CD4-positive, alpha-beta T cell treated with Interleukin-15 for 4 hours (primary cell): ENCODE measurements at places on chromosomes 5 and 9.

DNA sequence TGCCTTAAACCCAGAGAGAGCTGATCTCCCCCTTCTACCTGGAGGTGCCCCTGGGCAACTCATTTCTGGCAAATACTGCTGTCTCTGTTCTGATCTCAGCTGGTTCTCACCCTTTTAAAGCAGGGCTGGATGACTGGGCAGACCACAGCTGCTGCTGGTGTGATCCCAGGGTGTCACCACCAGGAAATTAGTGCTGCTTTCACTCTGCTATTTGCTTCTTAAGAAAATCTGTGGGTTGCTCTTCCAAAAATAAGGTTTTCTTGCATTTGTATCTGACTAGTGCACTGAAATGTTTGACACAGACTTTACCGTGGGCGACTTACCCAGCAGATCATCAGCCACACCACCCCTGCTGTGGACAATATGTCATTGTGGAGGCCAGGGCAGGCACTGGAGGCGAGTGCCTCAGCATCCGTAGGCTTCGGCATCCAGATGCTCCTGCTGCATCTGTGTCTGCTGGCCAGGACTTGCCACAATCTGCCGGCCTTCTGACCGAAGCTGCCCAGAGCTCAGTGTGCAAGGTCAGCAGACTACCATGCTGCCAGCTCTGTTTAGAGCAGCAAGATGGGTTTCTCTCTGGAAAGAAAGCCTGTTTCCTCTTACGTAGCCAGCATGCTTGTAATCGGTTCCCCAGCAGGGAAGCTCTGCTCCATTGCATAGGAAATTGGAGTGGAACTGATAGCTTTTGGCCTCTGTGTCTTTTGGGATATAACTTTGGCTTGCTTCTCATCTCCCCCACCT is 13.6 kb downstream of the ARHGAP26 start:
- DNase-seq = peak; percentile 69

- DNase-seq = no peak
Observed at GRCh38 chr5:44387406-44387805, 1.8 kb downstream of the FGF10 start.

DNA sequence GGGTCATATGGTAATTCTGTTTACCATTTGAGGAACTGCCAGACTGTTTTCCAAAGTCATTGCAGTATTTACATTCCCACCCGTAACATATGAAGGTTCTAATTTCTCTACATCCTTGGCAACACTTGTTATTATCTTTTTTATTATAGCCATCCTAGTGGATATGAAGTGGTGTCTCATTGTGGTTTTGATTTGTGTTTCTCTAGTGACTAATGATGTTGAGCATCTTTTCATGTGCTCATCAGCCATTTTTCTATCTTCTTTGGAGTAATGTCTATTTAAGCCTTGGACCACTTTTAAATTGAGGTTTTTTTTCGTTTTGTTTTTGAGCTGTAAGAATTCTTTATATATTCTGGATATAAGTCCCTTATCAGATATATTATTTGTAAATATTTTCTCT is 132.8 kb upstream of the RUSC2 start:
- DNase-seq = no peak

GRCh38 chr9:88635151-88635550 is 100.2 kb downstream of the NXNL2 start:
- DNase-seq = no peak

- no peak for DNase-seq
Observed at GRCh38 chr5:174556756-174557155, 167.6 kb upstream of the MSX2 start.

DNA sequence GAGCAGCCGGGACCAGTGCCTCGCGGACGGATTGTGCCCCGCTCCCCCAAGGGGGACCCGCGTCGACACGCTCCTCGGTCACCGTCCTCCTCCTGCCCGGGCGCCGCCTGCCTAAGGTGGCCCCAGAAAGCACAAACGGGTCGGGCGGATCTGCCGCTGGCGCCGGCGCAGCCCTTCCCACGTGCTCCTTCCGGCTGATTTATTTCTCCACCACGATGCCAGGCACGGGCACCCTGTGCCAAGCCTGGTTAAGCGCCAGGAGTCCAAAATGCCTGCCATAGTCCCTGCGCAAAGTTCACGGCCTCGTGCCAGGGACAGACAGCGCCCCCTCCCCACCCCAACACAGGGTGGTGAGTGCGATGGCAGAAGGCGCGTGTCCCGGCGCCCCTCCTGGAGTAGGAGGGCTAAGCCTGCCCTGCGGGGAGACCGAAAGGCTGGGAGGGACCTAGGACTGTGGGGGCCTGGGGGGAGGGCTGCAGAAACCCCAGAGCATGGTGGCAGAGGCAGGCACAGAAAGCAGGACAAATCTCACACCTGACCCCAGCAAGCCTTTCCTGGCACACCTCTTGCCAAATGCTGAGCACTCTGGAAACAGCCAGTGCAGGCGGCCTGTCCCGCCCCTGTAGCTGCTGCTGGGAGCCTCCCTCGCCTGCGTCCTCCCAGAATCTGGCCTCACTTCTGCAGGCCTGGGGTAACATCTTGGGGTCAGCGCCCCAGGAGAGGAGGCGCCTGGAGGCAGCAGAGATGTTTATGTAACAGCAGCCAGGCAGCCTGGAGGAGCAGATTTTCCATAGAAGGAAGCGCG is 1.1 kb upstream of the NOTCH1 start:
- DNase-seq = peak; percentile 50

GRCh38 chr5:131375351-131375750 is 111.5 kb downstream of the CDC42SE2 start:
- peak; percentile 31 for DNase-seq

- no peak for DNase-seq
Observed at GRCh38 chr9:16921855-16922254, 51.4 kb upstream of the BNC2 start.

DNA sequence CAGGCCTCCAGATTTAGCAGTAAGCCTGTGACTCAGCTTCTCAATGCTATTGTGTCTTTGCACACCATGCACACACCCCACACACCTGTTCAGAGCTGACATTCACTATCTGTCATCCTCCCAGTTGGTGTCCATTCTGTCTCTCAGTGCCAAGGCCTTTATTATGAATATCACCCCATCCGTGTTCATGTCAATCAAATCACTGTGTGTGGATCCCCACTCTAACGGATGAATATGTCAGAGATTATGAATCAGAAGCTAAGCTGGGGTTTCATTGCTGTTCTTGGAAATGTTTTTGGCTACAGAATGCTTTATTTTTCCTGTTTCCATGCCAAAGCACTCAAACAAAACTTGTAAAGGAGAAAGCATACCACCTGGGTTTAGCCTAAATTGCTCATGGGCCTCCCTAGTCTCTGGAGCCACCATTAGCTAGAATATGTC is 9.4 kb upstream of the MAMDC2 start:
- no peak for DNase-seq

- no peak for DNase-seq
Observed at GRCh38 chr5:61286446-61287132, 45.5 kb upstream of the ZSWIM6 start.

DNA sequence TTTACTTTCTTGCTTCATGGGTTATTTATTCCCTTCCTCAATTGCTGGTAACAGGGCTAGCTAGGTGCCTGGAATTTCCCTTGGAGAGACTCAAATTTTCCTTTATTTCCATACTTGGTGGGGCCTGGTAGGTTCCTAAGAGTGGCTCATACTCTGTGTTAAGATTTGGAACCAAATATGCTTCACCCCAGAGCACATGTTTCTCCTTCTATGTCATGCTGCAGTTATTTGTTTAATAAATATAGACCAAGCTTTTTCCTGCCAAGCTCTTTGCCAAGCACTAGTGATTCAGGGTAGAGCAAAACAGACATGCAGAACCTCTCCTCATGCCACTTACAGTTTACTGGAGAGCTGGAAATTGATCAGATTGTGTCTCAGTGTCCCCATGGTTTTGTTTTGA is 290.3 kb upstream of the SGCD start:
- DNase-seq = no peak

DNA sequence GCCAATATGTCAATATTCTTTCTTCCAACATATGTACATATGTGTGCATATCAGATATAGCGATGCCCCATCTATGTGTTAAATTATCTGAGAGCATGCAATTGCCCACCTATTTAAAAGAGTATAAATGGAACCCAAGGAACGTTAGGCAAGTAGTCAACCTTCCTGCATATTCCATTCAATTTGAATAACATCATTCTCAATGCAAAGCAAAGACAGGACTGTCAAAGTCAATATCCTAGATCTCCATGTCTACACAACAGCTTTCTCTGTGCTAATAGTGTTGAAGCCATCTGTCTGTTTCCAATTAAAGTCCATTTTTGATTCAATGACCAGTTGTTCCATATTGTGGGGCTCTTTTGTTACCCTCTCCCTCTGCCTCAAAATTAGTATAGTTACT is 85.3 kb upstream of the COX7C start:
- DNase-seq = no peak

DNA sequence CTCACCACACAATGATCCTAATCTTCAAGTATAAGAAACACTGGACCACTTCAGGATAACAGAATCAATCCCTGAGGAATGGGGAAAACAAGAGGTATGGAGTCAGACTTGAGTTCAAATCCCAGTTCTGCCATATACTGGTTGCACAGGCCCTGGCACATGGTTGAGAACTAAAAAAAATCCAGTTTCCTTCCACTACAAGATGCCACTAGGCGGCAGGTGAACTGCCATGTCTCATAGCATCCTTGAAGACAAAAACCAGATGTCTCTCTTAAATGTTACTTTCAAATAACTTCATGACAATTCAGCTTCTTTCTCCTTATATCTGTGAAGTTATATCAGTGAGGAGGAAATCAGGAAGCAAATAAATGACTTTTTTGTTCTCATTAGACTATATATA is 11.0 kb downstream of the DEPDC1B start:
- no peak for DNase-seq

- DNase-seq = no peak
Observed at GRCh38 chr9:96062854-96063253, 187.4 kb downstream of the ERCC6L2 start.

- no peak for DNase-seq
Observed at GRCh38 chr5:158654415-158654814, 445.3 kb downstream of the EBF1 start.

- no peak for DNase-seq
Observed at GRCh38 chr9:97405551-97405950, 6.3 kb upstream of the TDRD7 start.

- no peak for DNase-seq
Observed at GRCh38 chr5:151383011-151383410, 35.7 kb upstream of the SLC36A2 start.

DNA sequence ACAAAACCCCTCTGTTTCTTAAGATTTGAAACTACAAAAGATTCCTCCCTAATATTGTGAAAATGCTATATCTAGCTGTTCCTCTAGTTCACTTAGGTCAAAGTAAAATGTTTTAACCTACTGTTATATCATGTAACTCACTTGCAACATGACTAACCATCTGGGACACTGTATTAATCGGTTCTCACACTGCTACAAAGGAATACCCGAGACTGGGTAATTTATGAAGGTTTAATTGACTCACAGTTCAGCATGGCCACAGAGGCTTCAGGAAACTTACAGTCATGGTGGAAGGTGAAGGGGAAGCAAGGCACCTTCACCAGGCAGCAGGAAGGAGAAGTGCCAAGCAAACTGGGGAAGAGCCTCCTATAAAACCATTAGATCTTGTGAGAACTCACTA is 34.7 kb downstream of the DIMT1 start:
- DNase-seq = no peak

DNA sequence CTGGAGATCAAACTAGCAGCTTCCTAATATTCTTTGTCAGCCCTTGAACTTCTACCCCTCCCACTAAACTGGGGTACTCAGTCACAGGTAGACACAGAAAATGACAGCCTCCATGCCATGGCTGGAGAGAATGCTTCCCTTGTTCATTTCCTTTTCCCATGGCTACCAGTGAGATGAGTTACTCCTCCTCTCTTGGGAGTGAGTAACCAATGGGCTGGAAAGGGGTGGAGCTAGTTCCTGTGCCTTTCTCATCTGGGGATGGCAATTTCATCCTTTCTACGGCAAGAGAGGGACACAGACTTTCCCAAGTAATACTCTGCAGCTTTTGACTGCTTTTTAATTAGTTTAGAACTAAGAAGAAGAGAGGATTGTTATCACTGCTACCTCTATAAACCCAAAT is 1045.6 kb upstream of the WWC1 start:
- no peak for DNase-seq

GRCh38 chr5:97528941-97529340 is 345.9 kb upstream of the RIOK2 start:
- no peak for DNase-seq

- DNase-seq = no peak
Observed at GRCh38 chr5:79803007-79803406, 113.4 kb downstream of the CMYA5 start.

DNA sequence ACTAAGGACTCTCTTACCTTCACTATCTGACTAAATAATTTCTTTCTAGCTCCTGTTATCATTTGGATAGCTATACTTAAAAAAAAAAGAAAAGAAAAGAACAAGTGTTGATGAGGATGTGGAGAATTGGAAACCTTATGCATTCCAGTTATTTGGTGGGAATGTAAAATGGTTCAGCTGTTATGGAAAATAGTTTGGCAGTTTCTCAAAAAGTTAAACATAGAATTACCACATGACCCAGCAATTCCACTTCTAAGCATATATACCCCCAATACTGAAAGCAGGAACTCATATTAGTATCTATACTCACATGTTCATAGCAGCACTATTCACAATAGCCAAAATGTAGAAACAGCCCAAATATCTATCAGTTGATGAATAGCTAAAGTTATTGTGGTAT is 61.1 kb downstream of the GNA14 start:
- DNase-seq = no peak

- no peak for DNase-seq
Observed at GRCh38 chr9:72203205-72203803, 54.1 kb downstream of the GDA start.
